ENCODE measurements at places on chromosomes 12 and 14. TPM values are rescaled to one million over a fixed set of nuclear protein-coding genes. Genes with fewer than 3 reads are reported as not detected.

DNA sequence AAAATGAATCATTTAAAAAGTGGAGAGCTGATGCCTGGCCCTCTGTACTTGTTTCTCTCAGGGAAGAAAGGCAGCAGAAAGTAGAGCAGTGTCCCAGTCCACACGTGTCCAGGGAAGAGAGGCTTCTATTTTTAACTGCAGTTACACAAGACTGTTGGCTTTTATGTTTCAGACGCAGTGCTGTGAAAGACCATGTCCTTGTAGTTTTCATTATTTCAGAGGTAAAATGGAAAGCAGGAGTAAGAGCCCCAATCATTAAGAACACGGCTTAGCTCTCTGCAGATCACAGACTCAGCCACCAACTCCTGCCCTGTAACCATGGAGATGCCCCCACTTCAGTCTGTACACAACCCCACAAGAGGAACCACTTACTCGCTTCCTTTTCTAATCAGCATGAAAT, 336.3 kb downstream of the DAD1 start:
- H3K27ac ChIP-seq: no peak overlapping the region
- no peaks in the 10 kb centered on the region for H3K36me3 ChIP-seq
- no peaks in the 10 kb centered on the region for H3K27me3 ChIP-seq
- H3K4me1 ChIP-seq: no peaks in the 10 kb centered on the region
- H3K4me3 ChIP-seq: no peak overlapping the region

Gene SOX5
- 4.1 TPM for total RNA-seq

DNA sequence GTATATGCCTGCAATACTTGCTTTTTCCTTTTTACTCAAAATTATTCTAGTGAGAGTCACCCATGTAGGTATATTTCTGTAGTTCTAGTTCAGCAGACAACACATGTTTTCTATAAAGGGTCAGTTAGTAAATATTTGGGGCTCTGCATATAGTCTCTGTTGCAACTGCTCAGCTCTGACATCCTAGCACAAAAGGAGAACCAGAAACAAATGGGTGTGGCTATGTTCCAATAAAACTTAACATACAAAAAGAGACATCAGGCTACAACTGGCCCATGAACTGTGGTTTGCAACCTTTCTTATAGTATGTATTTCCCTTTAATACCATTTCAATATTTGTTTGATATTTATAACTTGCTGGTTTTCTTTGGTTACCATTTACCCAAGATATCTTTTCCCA, 11.9 kb downstream of the NT5DC3 start:
- no peaks in the 10 kb centered on the region for H3K27me3 ChIP-seq
- H3K27ac ChIP-seq: no peak overlapping the region
- H3K36me3 ChIP-seq: no peaks in the 10 kb centered on the region
- no peak for DNase-seq

GRCh38 chr12:1591034-1591433, 3.3 kb downstream of the FBXL14 start:
- H3K36me3 ChIP-seq: no peaks in the 10 kb centered on the region
- H3K27me3 ChIP-seq: no peaks in the 10 kb centered on the region
- DNase-seq: no peak
- H3K4me1 ChIP-seq: peaks cover 52% of the 10 kb centered on the region
- H3K27ac ChIP-seq: peak overlapping the region; percentile 35
- peak overlapping the region; percentile 92 for H3K4me3 ChIP-seq

Gene POTEM
- not detected for total RNA-seq

Gene ACAD10
- total RNA-seq: 20.3 TPM

Gene SLC4A8
- total RNA-seq: 0.28 TPM

Gene TBX5
- total RNA-seq: 62.6 TPM

GRCh38 chr14:103391048-103391447, 5.8 kb downstream of the MARK3 start:
- no peak for DNase-seq
- no peaks in the 10 kb centered on the region for H3K36me3 ChIP-seq
- no peaks in the 10 kb centered on the region for H3K27me3 ChIP-seq
- no peak overlapping the region for H3K27ac ChIP-seq

- H3K4me3 ChIP-seq: peak overlapping the region; percentile 87
- no peak for DNase-seq
- H3K27me3 ChIP-seq: no peaks in the 10 kb centered on the region
- H3K36me3 ChIP-seq: peaks cover 23% of the 10 kb centered on the region
- peak overlapping the region; percentile 100 for H3K27ac ChIP-seq
- peaks cover 11% of the 10 kb centered on the region for H3K4me1 ChIP-seq
Measured at GRCh38 chr12:49189731-49190716, 1.1 kb upstream of the TUBA1A start.

DNA sequence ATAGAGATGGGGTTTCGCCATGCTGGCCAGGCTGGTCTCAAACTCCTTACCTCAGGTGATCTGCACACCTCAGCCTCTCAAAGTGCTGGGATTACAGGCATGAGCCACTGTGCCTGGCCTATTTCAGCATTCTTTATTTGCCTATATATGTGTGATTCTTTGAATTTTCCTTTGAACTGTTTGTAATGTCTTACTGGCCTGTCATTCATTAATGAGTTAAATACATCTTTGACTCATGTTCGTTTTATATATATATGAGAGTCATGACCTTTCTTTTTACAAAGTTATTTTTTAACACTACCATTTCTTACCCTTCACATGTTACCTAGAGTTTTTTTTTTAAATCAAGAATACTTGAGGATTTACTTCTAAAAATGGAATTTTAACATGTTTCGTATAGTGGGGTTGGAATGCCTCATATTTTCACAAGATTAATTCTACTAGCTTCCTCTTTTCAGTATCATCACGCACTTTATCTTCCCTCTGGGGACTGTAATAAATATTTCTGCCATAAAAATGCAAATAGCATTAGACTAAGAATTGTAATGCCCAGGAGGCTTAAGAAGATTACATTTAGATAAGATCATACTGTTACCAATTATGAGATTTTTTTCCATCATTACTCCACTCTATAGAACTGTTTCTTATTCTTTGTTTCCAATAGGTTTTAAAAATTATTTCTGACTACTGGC, 66.7 kb downstream of the NTN4 start:
- no peaks in the 10 kb centered on the region for H3K27me3 ChIP-seq
- H3K4me1 ChIP-seq: peaks cover 20% of the 10 kb centered on the region
- no peaks in the 10 kb centered on the region for H3K36me3 ChIP-seq
- H3K4me3 ChIP-seq: no peak overlapping the region
- no peak for DNase-seq

DNA sequence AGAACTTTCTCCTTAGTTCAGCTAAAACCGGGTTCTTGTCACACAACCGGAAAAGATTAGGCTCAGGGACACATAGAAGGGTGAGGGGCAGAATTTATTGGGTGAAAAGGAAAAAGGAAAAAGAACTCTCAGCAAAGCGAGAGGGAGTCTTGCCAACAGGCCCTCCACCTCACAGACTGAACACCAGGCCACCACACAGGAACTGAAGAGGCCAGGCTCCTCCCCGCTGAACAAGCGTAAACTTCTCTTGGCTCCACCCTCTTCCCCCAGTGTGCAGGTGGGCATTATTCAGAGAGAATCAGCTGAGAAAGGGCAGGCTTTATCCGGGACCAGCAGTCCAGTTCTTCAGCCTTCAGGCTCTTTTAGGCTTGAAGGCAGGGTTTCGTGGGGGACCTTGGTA, 125.6 kb upstream of the FGD4 start:
- DNase-seq: no peak
- no peak overlapping the region for H3K27ac ChIP-seq
- no peaks in the 10 kb centered on the region for H3K27me3 ChIP-seq
- H3K4me1 ChIP-seq: peaks cover 23% of the 10 kb centered on the region

- H3K27ac ChIP-seq: no peak overlapping the region
- DNase-seq: no peak
- no peaks in the 10 kb centered on the region for H3K36me3 ChIP-seq
- H3K27me3 ChIP-seq: no peaks in the 10 kb centered on the region
Measured at GRCh38 chr12:8549381-8549780, 8.7 kb upstream of the CLEC4E start.

DNA sequence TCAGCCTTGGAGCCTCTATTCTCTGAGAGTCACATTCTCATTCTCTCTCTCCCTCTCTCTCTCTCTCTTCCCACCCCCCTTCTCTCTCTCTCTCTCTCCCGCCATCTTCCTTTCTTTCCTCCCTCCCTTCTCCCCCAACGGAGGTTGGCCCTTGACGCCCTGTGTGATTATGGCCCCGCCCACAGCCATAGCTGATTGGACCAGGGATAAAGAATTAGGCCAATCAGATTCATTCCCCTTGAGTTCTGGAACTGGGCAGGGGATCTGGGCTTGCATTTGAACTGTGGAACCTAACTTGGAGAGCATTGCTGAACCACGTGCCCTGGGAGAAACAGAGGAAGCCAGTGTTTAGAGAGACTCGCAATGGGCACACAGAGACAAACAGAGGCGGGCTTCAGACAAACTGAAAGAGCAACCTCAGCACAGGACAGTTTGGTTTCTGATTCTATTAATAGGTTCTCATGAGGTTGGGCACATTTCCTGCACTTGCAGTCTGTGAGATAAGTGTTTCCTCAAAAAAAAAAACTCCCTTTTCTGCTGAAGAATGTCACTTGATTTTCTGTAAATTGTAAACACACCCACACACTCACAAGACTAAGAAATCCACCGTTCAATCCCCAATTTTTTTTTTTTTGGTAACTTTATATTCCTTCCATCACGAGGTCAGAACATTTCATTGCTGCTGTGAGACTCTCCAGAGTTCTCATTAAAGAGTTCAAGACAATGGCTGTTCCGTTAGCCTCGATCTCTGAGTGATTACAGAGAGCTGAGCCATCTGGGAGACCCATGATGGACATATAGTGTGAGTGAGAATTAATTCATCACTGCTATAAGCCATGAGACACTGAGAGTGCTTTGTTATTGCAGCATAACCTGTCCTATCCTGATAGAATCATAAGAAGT, 3.5 kb upstream of the P2RX7 start:
- H3K36me3 ChIP-seq: no peaks in the 10 kb centered on the region
- peak; percentile 88 for DNase-seq
- peaks cover 6% of the 10 kb centered on the region for H3K4me1 ChIP-seq

Gene ASPG
- total RNA-seq: 31.7 TPM

DNA sequence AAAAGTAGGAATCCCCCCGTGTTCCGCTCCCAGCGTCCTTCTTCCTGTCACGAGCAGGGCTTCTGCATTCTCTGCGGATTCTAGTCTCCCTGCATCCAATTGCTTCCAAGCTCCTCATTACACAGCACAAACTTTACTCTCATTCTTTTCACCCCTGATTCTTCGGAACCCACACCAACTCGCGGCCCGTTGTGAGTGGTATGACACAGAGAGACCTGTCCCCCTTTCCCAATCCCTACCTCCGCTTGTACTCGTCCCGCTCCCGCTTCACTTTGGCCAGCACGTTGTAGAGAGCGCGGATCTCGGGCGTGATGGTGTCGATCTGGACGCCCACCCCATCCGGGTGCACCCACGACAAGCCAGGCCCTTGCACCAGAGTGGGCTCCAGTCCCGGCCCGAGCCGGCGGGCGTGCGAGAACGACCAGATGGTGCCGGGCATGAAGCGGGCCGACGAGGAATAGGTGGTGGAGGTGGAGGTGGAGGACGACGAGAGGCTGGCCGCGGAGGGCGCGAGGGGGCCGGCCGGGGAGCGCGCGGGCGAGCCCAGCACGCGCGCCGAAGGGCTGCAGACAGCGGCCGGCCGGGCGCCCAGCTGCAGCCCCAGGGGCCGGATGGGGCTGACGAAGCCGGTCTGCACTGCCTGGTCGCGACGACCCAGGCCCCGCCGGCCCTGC, 687 bp downstream of the IFFO1 start:
- H3K36me3 ChIP-seq: peaks cover 47% of the 10 kb centered on the region
- no peaks in the 10 kb centered on the region for H3K27me3 ChIP-seq
- peak overlapping the region; percentile 96 for H3K4me3 ChIP-seq
- peak overlapping the region; percentile 93 for H3K27ac ChIP-seq
- peak; percentile 37 for DNase-seq

Gene MGP
- total RNA-seq: 324 TPM

DNA sequence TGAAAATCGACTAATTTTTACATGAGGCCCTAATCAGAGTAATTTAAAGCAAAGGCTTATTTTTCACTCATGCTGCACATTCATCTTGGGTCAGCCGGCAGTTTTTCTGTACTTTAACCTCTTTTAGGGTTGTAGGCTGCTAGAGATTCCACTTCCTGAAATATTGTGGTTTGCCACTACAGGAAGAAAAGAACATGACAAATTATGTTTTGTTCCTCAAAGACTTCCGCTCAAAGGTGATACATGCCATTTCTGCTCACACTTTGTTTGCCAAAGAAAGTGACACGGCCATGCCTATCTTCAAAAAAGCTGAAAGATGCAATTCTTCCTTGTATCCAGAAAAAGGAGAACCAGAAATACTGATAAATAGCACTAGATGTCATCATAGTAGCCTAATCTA, 183.4 kb upstream of the PPFIA2 start:
- no peaks in the 10 kb centered on the region for H3K36me3 ChIP-seq
- no peak overlapping the region for H3K4me3 ChIP-seq
- no peak for DNase-seq
